Muscle of leg (tissue), 16 donors: ENCODE measurements at places on chromosomes 6 and 20. TPM values are rescaled to one million over a fixed set of nuclear protein-coding genes. Genes with fewer than 3 reads are reported as not detected.

DNA sequence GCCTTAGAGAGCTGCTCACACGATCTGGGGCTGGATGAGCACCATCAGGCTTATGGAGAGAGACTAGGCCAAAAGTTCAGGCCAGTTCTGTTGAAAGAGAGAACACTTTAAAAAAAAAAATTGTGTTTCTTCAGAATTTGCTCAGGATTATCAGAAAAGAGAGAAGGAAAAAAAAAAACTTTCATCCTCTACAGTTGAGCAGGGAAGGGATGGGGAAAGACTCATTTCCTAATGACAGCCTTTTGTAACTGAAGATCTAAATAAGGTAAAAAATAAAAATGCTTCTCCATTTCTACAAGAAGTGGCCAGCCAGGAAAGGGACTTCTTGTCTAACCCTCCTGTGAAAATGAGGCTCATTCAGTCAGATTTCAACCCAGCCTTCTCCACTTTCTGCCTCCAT, 134.8 kb downstream of the LY86 start:
- peaks cover 37% of the 10 kb centered on the region for H3K4me1 ChIP-seq
- H3K4me3 ChIP-seq: no peak overlapping the region
- no peaks in the 10 kb centered on the region for H3K27me3 ChIP-seq

GRCh38 chr20:61480158-61480825, 228.2 kb downstream of the CDH4 start:
- no peak overlapping the region for H3K4me3 ChIP-seq
- H3K4me1 ChIP-seq: no peaks in the 10 kb centered on the region
- no peaks in the 10 kb centered on the region for H3K36me3 ChIP-seq
- no peak overlapping the region for H3K27ac ChIP-seq
- no peak for DNase-seq
- peaks cover 2% of the 10 kb centered on the region for H3K27me3 ChIP-seq

DNA sequence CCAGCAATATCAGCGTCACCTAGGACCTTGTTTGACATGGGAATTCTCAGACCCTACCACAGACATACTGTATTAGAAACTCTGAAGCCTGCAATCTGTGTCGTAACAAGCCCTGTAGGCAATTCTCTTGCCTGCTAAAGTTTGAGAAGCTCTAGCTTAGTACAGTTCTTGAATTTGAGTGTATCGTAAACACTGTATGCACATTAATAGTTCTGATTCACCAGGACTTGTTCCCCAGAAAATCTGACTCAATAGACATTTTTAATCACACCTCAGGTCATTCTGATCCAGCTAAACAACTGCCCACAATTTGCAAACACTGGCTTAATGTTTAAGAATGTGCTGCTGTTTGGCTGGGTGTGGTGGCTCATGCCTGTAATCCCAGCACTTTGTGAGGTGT, 414.3 kb downstream of the TFAP2A start:
- H3K36me3 ChIP-seq: no peaks in the 10 kb centered on the region
- no peak for DNase-seq
- no peak overlapping the region for H3K4me3 ChIP-seq

GRCh38 chr6:110366256-110366655, 8.1 kb upstream of the METTL24 start:
- no peaks in the 10 kb centered on the region for H3K4me1 ChIP-seq
- no peak for DNase-seq
- H3K27ac ChIP-seq: no peak overlapping the region
- H3K27me3 ChIP-seq: peaks cover 5% of the 10 kb centered on the region
- no peak overlapping the region for H3K4me3 ChIP-seq

GRCh38 chr20:50067461-50067860, 45.5 kb downstream of the UBE2V1 start:
- H3K27ac ChIP-seq: no peak overlapping the region
- no peaks in the 10 kb centered on the region for H3K36me3 ChIP-seq
- no peak for DNase-seq
- H3K4me3 ChIP-seq: no peak overlapping the region

DNA sequence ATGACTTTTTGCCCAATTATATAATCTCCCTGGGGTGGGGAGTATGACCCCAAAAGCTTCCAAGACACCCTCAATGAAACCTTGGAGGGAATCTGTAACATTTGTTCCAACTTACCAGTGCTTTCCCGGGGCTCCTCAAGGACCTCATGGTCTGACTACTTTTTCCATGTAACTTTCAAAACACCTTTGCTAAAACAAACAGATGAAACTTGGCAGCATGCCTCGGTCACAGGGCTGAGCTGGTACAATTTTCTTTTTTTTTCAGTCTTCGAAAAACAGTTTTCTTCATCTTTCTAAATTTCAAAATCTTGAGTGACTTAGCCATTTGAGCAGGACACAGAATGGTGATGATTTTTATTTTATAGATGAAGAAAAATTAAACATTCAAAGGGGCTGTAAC, 241.2 kb downstream of the BMP7 start:
- no peaks in the 10 kb centered on the region for H3K36me3 ChIP-seq
- no peak overlapping the region for H3K4me3 ChIP-seq
- peaks cover 2% of the 10 kb centered on the region for H3K4me1 ChIP-seq
- H3K27me3 ChIP-seq: peaks cover 18% of the 10 kb centered on the region

GRCh38 chr6:36769676-36770499, 69.4 kb downstream of the CPNE5 start:
- peaks cover 51% of the 10 kb centered on the region for H3K4me1 ChIP-seq
- DNase-seq: no peak
- no peak overlapping the region for H3K27ac ChIP-seq
- H3K27me3 ChIP-seq: no peaks in the 10 kb centered on the region

- H3K4me1 ChIP-seq: peaks cover 4% of the 10 kb centered on the region
- no peak overlapping the region for H3K4me3 ChIP-seq
- peaks cover 82% of the 10 kb centered on the region for H3K27me3 ChIP-seq
- no peak for DNase-seq
Measured at GRCh38 chr6:100456908-100457235, 7.8 kb downstream of the SIM1 start.

- H3K36me3 ChIP-seq: no peaks in the 10 kb centered on the region
- no peak overlapping the region for H3K4me3 ChIP-seq
- no peaks in the 10 kb centered on the region for H3K4me1 ChIP-seq
- DNase-seq: no peak
Measured at GRCh38 chr6:20801595-20801994, 267.3 kb downstream of the CDKAL1 start.

GRCh38 chr6:169159331-169159730, 94.3 kb downstream of the THBS2 start:
- no peak for DNase-seq
- peak overlapping the region; percentile 95 for H3K27ac ChIP-seq
- no peak overlapping the region for H3K4me3 ChIP-seq

- no peak overlapping the region for H3K27ac ChIP-seq
- no peaks in the 10 kb centered on the region for H3K36me3 ChIP-seq
- H3K4me3 ChIP-seq: no peak overlapping the region
- DNase-seq: peak; percentile 79
- H3K4me1 ChIP-seq: peaks cover 14% of the 10 kb centered on the region
Measured at GRCh38 chr20:42429761-42430458, 759.8 kb downstream of the PTPRT start.

Gene TMX4
- 18.1 TPM for total RNA-seq

Gene VNN1
- 0.13 TPM for total RNA-seq

Gene RGS17
- 0.53 TPM for total RNA-seq

Gene FUCA2
- 25.7 TPM for total RNA-seq

Gene MMS22L
- total RNA-seq: 9.2 TPM

Gene THEMIS
- not detected for total RNA-seq

Gene GRIK2
- 1.3 TPM for total RNA-seq

Gene MEI4
- total RNA-seq: under 0.01 TPM
